ENCODE measurements at places on chromosomes 11 and 22.
A peak's percentile ranks its signal among the peaks of the same experiment; 100 is the strongest.

DNA sequence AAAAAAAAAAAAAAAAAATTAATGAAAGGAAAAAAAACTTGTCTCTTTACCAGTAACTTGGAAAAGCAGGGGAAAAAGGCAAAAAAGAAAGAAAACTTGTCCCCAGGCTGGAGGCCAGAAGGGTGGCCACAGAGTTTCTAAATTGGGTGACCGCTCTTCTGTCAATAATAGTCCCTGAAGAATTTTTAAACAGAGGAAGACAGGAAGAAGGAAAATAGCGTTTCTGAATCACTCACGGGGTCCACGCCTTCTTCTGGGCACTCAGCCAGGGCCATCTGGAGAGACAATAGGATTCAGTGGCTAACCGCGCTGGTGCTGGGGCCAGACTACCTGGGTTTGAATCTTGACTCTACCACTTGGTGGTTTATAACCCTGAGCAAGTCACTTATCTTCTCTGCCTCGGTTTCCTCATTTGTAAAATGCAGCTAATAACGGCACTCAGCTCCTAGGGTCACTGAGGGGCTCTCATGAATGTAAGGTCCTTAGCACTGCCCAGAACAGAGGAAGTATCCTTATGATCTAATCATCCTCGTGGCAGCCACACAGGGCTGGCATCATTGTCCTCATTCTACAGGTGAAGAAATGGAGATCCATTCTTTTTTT, 7.0 kb downstream of the C11orf86 start:
- DNase-seq, result peak; percentile 81

GRCh38 chr11:64987998-64988854, 8.5 kb downstream of the BATF2 start:
- no peak for DNase-seq

GRCh38 chr11:118005224-118006152, 19.3 kb downstream of the IL10RA start:
- DNase-seq, result no peak

GRCh38 chr11:131998020-131998419, 627.6 kb downstream of the NTM start:
- DNase-seq, result no peak

DNA sequence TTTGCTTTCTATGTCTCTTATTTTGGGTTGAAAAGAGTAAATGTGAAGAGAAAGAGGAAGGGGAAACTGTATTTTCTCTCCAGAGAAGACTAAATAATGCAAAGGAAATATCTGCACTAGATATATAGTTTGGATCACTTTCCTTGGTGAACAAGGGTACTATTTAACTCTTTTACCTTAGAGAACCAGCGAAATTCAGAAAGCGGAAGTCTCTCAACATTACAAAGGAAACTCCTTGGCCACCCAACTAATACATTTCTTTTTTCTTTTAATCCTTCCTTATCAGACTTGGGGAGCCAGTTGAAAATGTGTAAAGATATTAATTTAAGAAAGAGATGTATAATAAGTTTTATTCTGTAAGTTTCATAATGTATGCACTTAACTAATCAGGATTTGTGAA, 64.2 kb downstream of the SESN3 start:
- no peak for DNase-seq
